ENCODE measurements at places on chromosomes 12 and 14.

DNA sequence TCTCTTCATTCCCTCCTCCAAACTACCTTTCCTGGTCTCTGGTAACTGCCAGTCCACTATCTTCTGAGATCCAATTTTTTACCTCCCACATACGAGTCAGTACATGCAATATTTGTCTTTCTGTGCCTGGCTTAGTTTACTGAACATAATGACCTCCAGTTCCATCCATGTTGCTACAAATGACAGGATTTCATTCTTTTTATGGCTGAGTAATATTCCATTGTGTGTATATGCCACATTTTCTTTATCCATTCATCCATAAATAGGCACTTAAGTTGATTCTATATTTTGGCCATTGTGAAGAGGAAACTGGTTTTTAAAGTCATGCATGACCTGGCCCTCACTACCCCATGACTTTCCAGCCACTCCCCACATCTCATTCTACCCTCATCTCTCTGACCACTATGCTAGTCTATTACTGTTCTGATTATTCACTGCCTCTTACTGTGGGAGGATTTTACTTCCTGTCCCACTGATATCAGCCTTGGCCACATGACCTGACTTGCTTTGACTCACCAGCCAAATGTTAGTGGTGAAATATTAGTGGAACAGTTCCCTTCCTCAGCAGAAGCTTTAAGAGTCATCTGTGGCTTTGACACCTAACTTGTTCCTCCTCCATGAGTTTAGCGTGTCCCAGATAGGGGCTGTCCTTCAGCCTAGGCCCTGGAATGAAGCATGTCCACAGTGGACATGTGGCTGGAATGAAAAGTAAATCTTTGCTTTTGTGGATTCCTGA is 52.2 kb downstream of the GOLGA5 start:
- DNase-seq = peak; percentile 76

- DNase-seq = no peak
These were observed 402.1 kb downstream of the ZFP36L1 start for GRCh38 chr14:68390741-68391140.

DNA sequence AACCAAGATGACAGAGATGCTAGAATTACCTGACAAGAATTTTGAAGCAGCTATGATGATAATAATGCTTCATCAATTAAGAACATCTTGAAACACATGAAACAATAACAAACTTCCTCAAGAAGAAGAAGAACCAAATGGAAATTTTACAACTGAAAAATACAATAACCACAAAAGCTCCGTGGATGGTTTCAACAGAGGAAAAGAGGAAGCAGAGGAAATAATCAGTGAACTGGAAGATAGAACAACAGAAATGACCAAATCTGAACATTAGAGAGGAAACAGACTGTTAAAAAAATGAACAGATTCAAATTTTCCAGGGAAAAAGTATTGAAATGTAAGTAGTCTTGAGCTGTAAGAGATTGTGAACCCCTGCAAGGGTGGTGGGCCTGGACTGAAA is 62.8 kb upstream of the SLC35F4 start:
- peak; percentile 23 for DNase-seq

DNA sequence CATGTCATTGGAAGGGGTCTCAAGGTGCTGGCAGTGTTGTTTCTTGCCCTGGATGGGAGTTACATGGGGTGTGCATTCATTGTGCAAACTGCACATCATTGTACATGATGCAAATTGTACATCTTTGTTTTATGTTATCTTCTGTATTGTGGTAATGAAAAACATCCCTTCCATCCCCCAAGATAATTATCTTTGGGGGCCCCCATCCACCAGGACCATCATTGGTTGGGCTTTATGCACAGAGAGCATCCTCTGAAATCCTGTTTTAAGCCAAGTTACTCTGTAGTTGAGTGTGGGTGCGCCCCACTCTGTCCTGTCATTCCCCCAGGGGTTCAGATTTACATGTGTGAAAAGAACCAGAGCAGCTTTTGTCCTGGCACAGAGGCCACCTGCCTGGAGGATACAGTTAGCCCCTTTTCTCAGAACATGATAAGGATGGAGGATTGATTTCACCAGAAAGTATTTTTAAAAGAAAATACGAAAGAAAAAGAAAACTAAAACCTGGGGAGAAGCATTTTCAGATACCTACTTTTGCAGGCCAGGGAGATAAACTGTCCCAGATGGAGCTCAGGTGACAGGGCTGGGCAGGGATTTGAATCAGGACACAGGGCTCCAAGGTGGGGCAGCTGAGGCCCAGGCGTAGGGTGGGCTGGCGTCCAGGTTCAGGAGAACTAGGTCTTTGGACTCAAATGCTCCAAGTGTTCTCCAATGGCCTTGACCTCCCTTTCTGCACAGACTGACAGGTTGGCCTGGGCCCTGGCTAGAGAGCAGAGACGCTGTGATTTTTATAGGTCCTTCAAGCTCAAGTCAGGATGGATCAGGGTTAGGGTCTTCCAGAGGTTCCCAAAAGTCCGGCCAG is 17.2 kb downstream of the WSCD2 start:
- DNase-seq = no peak

GRCh38 chr14:33465846-33466700 is 484.8 kb downstream of the EGLN3 start:
- no peak for DNase-seq

DNA sequence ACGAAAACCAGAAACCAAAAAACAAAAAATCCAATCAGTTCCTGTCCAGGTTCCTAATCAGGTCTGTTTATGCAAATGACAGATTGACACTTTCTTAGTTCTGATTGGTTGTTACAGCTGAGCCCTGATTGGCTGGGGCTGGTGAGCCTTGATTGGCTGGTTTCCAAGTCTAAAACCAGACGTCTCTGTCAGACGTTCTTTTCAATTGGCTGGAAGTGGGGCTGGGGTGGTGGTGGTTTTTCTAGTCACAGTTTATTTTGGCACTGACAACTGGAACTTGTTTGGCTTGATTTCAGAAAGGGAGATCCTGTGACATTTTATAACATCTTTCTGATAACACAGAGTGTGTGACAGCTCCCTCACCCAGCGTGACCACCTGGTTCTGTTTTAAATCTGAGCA is 36.1 kb upstream of the PRICKLE1 start:
- peak; percentile 22 for DNase-seq

- peak; percentile 3 for DNase-seq
These were observed 170.5 kb upstream of the GARIN2 start for GRCh38 chr14:67018720-67019119.

DNA sequence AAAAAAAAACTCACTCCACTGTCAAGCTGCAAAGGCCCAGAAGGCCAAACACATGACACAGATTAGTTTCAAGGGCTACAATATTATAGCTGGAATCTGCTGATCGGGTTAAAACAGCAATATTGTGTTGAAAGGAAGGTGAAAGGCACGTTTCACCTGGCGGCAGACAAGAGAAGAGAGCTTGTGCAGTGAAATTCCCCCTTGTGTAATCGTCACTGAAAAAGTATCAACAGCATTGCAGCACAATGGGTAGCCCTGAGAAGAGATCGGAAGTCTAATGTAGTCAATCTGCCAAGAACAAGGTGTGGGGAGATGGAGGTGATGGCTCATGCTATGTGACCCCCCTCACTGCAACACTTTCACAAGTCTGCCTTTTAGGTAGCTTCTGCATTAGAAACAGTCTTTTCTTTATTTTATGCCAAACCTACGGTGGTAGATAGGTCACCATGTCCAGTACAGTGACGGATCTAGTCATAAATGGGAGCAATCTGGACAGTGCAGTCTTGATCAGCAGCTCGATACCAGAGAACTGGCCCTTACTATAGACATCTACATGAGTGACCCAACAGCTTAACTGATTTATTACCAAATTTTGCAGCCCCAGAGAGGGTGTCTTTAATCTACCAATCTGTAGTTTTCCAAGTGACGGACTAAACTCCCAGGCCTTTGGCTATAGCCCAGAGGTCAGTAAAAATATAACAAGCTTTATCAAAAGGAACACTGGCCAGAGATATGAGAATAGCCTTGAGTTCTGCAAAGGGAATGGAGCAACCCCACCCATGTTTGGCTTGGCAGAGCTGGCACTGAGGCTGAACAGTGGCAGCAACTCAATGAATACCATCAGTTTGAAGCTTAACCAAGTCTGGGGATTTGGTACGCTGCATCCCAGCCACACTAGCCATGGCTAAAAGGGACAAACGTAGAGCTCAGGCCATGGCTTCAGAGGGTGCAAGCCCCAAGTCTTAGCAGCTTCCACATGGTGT is 35.4 kb downstream of the SPTSSA start:
- DNase-seq = no peak

GRCh38 chr12:2643576-2644135 is 151.1 kb upstream of the FKBP4 start:
- no peak for DNase-seq

- no peak for DNase-seq
These were observed 165.8 kb upstream of the SYT1 start for GRCh38 chr12:78698747-78699146.

GRCh38 chr12:92784356-92784755 is 81.6 kb downstream of the PLEKHG7 start:
- no peak for DNase-seq

- DNase-seq = no peak
These were observed 3.8 kb downstream of the CCDC88C start for GRCh38 chr14:91413547-91414474.

GRCh38 chr14:96146131-96146771 is 58.4 kb upstream of the BDKRB2 start:
- DNase-seq = no peak

- DNase-seq = no peak
These were observed 3.4 kb upstream of the GLIPR1 start for GRCh38 chr12:75477137-75477536.

- peak; percentile 35 for DNase-seq
These were observed 5.1 kb downstream of the ARHGDIB start for GRCh38 chr12:14956024-14956891.

- no peak for DNase-seq
These were observed 2.9 kb downstream of the SCNN1A start for GRCh38 chr12:6372403-6373003.

GRCh38 chr12:108297895-108298760 is 41.0 kb downstream of the CMKLR1 start:
- DNase-seq = no peak

DNA sequence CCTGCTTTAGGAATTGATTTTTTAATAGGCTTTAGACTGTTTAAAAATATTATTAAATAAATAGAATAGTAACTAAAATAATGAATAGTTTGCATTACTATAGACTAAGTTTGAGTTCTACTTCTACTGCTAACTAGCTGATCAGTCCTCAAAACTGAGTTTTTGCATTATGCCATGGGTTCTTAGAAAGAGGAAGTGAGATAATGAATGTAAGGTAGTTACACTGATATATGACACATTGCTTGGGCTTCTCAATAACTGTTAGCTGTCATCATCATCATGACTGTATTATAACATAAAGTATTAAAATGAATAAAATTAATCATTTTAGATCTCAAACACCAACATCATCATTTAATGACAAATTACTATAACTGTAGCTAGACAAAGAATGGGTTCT is 949.7 kb downstream of the TRHDE start:
- DNase-seq = peak; percentile 87

DNA sequence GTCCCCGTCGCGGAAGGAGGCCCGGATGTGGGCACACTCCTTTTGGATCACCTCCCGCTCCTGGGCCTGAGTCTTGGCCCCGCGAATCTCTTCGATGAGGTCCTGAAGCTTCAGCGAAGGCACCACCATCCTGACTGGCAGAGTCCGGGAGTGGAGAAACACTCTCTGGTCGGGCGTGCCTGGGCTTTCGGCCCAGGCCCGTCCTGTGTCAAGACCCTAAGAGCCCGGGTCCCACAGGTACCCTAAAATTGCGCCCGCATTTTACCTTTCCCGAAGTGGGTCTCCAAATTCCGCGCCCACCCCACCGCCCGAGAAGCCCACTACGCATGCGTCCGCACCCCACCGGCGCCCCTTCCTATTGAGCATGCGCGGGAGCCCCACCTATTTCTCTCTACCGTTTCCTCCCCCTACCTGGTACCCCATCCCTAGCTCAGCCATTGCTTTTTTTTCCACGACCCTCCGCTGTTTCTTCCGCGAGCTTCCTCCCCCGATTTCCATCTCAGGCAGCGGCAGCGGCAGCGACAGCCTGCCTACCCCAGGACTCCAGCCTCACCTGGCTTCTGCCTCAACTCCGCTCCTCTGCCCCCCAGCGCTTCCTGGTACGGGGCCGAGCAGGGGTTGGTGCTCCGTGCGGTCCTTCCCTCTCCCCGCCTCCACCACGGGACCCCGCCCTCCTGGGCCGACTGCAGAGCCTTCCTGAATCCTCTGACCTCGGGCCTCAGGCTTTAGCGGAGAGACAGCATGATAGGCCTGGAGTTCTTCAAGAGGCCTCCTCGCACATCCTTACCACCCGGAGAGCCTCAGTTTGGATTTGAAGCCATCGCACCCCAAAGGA is at the start of gene AP1G2:
Gene AP1G2 (minus strand): TSS at position 606 of the 835 bp plus-strand sequence. CDS start 477 bp downstream, at position 129.
- DNase-seq = peak; percentile 91

- no peak for DNase-seq
These were observed 116.9 kb downstream of the DIP2B start for GRCh38 chr12:50621399-50622300.

GRCh38 chr14:64620910-64621309 is 71.1 kb downstream of the PPP1R36 start:
- no peak for DNase-seq

DNA sequence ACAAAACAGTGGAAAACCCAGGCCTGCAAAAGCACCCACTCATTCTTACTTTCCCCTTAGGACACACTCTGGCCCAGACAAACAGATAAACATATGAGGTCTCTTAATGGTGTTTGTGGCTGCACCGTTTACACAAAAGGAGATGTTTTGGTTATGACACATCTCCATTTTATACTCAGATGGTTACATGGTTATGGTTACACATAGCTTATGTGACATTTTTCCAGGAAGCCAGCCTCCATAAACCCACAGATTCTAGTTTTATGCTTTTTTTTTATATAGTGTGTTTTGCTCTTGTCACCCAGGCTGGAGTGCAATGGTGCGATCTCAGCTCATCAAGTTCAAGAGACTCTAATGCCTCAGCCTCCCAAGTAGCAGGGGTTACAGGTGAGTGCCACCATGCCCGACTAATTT is 3.5 kb upstream of the KLRD1 start:
- DNase-seq = no peak

- DNase-seq = no peak
These were observed 18.8 kb downstream of the BCL11B start for GRCh38 chr14:99252940-99253868.

- DNase-seq = peak; percentile 40
These were observed 899 bp upstream of the KCNH3 start for GRCh38 chr12:49537752-49538509.

- peak; percentile 12 for DNase-seq
These were observed 200.2 kb upstream of the RBM19 start for GRCh38 chr12:114166362-114166761.

- DNase-seq = peak; percentile 66
These were observed 1.2 kb downstream of the SOCS2 start for GRCh38 chr12:93573552-93574223.

- DNase-seq = no peak
These were observed 207.8 kb upstream of the FAR2 start for GRCh38 chr12:28941248-28941647.

GRCh38 chr12:114480337-114481199 is 74.6 kb upstream of the TBX5 start:
- DNase-seq = no peak

DNA sequence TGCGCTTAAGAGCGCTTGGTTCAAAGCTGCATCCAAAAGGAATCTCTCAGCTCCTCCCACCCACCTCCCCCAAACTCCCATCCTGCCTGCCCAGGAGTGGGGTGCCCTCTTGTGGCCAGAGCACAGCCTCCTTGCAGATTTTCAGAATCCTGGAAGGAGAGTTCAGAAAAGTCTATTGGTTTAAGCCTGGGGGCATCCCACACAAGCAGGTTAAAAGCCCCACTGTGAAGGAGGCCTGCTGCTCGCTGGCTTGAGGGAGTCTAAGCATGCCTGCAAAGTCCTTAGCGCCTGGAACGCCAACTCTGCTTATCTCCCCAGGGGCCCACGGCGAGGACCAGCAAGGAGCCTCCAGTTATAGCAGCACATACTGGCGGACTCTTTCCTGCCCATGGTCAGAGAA is 297.1 kb downstream of the KSR2 start:
- peak; percentile 12 for DNase-seq
